ENCODE measurements at places on chromosomes 13 and 19.
A peak's percentile ranks its signal among the peaks of the same experiment; 100 is the strongest.

DNA sequence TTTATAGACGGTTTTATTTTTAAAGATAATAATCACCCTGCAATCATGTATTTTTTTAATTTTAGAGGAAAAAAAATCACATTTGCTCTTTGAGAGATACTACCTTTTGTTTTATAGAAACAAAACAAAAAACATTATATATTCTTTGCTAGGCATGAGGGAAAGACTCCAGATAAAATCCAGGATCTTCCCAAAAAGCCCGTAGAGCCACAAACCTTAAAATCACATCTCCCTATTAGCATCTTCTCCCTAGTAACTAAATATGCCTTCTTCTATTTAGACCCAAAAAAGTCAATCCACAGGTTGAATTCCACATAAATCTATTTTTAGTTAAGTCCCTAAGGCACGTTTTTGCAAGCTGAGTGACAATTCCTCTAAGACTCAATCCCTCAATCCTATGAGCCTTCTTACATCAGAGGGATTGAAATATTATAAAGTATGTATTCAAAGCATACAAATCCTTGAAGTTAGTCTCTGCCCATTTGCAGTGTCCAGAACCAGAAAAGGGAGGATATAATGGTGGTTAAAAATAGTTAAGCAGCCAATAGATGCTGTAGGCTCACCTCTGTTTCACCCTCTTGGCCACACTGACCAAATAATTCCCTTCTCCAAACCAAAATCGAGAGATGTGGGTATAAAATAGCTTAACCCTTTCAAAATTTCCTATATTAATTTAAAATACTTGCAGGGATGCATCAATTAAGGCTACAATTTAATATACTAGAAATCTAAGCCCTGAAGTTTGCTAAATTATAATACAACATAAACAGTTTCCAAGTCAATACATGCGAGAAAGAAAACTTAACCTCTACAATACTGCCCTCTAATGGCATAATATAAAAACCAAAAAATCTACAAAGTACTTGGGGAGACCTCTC, 64.0 kb downstream of the SERP2 start:
- peak; percentile 56 for DNase-seq

DNA sequence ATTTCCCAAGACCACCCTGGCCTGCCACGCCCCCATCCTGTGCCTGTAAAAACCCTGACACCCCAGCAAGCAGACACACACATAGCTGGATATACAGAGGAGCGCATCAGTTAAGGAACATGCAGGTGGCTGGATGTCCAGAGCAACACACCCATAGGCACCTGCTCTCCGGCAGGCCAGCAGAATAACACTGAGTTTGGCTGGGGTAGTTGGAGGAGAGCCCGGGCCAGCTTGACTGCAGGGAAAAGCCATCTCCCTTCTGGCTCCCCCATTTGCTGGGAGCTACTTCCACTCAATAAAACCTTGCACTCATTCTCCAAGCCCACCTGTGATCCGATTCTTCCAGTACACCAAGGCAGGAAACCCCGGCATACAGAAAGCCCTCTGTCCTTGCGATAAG, 8.9 kb downstream of the RASL11A start:
- DNase-seq, result no peak

GRCh38 chr13:46546084-46546768, 6.7 kb upstream of the LRCH1 start:
- peak; percentile 14 for DNase-seq

GRCh38 chr13:91902291-91902690, 503.9 kb downstream of the GPC5 start:
- no peak for DNase-seq

DNA sequence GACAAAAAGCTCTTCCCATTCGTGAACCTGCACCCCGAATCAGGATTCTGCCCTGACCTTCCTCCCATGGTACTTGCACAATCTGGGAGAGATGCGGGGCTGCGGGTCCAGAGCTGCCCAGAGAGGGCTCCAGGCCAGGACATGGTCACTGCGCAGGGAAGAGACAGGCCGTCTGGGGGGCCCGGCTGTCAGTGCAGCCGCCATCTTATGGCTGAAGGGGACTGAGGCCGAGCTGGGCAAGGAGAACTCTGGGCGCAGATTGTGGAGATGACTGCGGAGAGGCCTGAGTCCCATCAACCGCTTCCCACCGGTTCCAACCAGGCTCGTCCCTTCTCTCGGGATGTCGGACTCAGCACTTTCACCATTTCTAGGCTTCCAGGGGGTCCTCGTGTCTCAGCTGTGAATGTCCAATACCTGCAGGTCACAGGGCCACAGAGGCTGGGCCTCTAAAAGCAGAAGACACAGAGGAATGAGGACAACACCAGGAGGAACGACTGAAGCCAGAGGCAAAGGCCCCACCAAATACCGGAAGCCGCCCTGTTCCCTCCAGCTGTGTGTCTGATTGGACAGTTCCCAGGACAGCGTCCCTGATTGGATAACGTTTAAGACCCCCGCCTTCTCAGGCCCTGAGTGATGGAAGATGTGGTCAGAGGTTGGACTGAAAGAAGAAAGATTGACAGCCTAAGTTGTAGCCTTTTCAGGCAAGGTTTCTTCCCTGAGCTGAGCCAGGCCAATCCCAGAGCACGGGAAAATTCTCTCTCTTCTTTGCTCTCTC, 117.1 kb upstream of the ZNF91 start:
- no peak for DNase-seq

- DNase-seq, result peak; percentile 38
These were observed 146.5 kb downstream of the PCCA start for GRCh38 chr13:100235311-100235901.

- peak; percentile 57 for DNase-seq
These were observed 13.4 kb downstream of the TM6SF2 start for GRCh38 chr19:19259741-19260140.

GRCh38 chr19:3982701-3983541, 2.3 kb downstream of the EEF2 start:
- no peak for DNase-seq

DNA sequence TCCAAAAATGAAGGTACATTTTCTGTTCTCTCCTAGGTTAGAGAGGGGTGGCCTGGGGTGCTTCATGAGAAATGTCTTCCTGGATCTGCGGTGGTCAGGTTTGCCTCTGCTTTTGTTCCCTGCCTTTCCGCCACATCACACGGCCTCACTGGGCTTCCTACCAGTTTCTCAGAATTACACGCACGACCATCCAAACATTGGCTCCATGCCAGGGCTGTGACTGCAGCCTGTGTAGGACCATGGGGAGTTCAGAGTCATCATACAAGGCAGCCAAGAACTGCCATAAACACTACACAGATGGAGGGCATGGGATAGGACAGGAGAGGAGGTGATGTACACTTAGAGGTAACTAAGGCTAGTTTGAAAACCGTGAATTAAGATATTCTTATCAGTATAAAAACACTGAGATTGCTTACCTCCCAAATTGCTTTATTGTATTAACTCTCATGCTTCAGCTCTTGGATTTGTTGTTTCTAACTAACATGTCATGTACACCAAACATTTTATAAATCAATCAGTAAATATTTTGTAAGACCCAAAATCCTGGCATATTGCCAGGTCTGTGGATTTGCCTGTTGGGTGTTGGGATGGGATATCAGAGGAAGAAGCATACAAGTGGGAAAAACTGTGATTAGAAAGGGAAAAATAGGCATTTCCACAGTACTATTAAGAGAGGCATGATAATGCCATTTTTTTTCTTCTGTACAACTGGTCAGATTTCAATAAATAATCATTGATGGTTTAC, 45.2 kb downstream of the CDADC1 start:
- DNase-seq, result no peak

DNA sequence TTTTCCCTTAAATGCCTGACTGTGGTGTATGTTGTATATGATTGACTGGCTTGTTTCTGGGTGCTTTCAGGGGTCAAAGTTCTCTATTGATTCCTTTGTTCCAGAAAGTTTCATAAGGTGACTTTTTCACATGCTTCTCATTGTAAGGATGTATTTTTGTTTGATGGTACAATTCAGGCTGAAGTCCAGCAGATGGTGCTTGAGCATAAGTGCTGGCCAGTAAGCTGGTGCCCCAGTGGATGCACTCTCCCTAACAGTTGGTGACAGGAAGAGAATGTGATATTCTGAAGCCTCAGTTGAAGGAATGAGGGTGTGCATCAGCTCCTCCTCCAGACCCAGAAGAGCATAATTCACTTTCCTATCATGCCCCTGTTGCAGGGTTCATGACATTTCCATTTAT, 1941.6 kb upstream of the PRR20A start:
- peak; percentile 25 for DNase-seq

- no peak for DNase-seq
These were observed 1.3 kb downstream of the PMIS2 start for GRCh38 chr19:35587321-35587720.

- peak; percentile 58 for DNase-seq
These were observed 2.2 kb downstream of the TSC22D1 start for GRCh38 chr13:44573790-44574465.

DNA sequence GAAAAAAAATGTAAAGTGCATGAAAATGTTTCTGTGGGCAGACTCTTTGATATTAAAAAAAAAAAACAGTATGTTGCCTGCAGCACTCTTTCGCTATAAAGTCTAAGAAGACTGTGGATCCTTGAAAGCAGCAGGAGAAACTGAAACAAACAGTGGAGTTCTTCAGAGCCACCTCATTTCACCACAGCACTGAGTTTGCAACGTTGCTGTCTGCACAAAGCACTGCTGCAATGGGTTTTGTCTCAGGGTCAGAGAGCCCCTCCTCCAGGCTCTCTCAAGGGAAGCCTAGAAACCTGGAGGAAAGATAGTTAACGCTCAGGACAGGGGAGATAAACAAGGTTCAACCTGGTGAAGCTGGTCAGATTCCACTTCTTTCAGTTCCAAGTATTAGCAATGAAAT, 248.7 kb downstream of the EFNB2 start:
- DNase-seq, result no peak

DNA sequence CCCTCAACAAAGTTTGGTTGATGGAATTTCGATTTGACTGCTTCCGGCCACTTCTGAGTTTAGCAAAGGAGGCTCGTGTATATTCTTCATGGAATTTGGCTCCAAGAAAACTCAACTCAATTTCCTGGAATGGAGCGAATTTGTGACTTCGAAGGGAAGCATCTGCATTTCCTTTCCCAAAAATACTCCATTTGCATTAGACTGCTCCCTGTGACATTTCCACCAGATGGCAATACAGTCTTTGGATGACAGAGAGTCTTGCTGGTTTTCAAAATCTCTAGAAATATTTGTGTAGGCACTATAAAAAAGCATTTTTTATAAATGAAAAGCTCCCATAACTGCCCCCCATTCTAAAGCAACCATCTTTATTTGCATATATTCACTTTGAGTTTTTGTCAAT, 4.1 kb downstream of the C1QTNF9 start:
- no peak for DNase-seq

DNA sequence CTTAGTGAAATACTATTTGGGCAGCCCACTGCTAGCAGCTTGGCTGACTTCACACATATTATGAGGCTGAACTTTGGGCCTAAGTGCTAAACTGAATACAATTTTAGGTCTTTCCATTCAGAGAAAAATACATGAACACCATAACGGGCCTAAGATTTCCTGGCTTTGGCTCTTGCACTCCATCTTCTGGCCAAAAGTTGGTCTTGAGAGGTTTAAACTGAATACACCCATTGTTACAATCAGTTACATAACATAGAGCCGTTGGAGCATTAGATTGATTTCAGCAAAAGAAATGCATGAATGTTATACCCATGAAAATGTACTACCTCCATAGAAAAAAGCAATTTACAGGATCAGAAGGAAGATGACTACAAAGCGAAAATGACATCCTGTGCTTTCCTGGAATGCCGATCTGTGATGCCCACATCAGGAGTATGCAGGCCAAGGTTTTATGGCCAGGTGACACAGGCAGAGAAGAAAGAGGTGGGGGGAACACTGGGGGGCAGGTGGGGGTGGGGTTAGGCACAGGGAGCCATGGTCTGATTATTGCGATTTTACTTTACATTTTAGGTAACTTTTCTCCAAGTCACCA, 11.1 kb upstream of the SHISA2 start:
- DNase-seq, result peak; percentile 67

GRCh38 chr13:79404985-79405384, 1.1 kb downstream of the RBM26 start:
- no peak for DNase-seq

DNA sequence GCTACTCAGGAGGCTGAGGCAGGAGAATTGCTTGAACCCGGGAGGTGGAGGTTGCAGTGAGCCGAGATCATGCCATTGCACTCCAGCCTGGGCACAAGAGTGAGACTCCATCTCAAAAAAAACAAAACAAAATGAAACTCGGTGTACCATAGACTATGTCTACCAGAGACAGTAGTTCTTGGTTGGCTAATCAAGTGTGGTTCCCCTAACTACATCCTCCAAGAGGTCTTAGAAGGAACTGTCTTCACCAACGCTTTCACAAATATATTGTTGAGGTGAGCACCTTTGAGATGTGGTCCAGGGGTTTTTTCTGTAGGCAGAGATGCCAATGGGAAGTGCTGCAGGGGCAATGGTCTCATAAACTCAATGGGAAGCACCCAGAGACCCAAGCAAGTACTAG, 48.0 kb downstream of the RFC3 start:
- no peak for DNase-seq

DNA sequence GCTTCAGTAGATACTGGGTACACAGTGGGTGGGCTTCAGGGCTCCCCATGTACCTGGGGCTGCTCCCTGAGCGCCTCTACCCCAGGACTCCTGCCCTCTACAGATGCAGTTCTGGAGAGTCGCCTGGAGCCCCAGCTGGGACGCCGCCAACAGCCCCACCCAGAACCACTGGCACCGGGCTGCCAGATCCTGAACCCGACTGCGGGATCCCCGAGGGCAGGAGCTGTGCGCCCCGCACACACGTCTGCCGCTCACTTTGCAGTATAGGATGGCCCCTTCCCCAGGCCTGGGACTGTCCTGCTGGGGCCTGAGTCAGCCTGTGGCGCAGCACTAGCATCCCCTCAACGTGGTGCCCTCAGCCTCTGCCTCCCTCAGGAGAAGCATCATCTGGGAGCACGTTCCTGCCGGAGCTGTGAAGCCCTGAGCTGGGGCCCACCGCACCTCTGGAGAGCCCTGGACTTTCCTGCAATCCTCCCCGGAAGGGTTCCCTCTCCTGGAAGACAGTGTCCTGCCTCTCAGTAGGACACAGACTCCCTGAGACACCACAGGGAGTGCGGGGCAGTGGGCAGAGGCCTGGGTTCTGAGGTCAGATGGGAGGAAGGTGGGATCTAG, 3.7 kb downstream of the REXO1 start:
- no peak for DNase-seq

DNA sequence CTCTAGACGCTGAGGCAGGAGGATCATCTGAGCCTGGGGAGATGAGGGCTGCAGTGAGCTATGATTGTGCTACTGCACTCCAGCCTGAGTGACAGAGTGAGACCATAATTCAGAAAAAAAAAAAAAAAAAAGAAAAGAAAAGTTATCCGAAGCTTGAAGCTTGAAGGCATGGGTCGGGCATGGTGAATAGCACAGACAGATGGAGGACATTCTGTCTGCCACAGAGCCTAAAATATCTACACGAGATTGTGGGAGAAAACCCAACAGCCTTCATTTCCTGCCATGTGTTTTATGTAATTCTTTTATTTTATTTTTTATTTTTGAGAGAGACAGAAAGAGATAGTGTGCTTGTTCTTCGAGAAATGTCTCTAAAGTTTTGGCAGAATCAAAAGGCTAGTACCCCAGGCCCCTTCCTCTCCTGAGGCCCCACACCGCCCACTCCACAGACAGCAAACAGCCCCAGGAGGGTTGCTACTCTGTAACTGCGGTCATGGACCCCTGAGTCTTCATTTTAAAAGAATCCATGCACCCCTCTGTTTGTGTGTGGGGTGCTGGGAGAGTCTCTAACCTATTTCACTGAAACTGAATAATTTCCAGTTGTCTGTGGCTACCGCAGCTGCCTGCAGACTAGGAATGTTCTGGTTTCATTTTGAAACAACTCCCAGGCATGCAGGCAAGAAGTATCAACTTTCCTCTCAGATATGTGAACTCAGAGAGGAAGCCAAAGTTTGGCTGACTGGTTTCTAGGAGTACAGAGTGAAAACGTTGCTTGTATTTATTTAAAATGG, 38.4 kb upstream of the RCBTB2 start:
- DNase-seq, result no peak
